Stimulated activated memory B cell treated with anti-CD40 and anti-IgM and Interleukin-4, amounts not matched to agents 10 μg/mL and 1 μg/mL and 100 μg/mL, for 72 hours (primary cell): ENCODE measurements at places on chromosomes 4 and X.

- ATAC-seq, result no peak
Observed at GRCh38 chr4:48275247-48275646, 5.6 kb upstream of the TEC start.

DNA sequence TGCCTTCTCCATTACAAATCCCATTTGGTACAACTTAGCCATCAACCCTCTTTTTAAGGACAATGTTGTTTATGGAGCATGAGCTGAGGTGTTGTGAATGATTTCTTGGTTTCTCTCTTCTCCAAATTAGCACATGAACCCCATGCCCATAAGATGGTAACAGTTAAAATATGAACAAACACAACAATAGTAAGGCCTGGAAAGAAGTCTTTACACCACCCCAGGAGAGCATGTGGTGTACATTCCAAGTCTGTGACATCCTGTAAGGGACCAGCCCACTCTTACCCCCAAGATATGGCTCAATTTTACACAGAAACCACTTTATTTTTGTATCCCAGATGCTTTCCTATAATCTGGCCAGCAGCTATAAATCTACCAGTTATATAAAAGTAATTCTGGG, 226.1 kb downstream of the COX18 start:
- ATAC-seq, result no peak

DNA sequence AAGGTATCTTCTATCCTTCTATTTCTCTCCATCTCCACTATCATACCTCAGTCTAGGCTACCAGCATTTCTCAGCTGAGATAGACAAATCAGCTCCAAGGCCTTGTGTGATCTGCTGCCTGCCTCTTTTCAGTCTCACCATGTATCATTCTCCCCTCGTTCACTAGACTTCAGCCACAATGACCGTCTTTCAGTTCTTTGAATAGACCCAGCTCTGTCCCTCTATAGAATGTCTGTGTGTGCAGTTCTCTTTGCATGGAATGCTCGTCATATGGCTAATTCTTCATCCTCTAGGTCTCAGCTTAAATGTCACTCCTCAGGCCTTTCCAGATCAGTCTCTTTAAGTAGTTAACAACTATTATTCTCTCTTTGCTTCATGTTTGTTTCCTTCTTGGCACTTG, 6.5 kb downstream of the IGBP1 start:
- no peak for ATAC-seq

DNA sequence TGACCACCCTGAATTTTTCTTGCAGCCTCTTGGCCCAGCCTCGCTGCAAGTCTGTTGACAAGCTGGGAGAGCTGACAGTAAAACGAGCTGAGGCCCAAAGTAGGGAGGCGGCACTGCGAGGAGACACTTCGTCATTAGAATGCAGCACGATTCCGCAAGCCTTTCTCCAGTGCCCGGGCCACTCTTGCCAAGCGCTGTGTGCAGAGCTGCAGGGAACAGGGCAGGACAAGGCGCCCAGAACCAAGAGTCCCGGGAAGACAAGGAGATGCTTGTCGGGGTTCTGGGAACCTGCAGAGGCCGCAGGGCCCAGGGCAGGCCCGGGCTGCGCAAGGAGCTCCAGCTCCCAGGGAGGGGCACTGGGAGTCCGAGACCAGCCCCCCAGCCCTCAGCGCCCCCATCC, 187.1 kb downstream of the BCOR start:
- ATAC-seq, result no peak

GRCh38 chr4:61251129-61251528, 51.0 kb downstream of the ADGRL3 start:
- no peak for ATAC-seq

GRCh38 chrX:127276326-127276725, 456.8 kb downstream of the PRR32 start:
- ATAC-seq, result no peak

DNA sequence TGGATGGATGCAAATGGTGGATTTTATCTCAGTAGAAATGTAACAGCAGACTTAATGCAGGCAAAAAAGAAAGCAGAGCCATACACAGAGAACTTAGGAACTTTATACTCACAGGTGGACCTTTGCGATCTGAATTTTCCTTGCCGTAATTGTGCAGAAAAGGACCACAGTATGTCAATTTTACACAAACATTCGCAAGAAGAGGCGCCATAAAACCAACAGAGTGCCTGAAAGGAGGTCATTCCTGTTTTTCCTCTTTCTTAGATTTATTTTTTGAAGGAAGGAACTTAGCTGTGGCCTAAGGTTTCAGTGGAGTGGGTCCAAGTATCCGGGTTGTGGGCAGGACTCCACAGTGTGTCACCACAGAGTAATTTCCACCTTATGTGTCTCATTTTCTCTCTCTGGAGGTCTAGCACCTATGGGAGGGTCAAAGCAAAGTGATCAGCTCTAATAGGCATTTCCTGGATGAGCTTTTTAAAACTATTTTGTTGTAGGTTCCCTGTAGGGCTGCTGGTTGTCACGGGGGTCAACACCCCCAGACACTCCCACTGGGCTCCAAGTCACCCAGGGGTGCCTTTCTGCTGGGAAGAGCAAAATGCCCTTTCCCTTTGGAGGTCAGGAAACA, 24.7 kb upstream of the PBDC1 start:
- no peak for ATAC-seq

- no peak for ATAC-seq
Observed at GRCh38 chr4:23999714-24000469, 110.0 kb upstream of the PPARGC1A start.
